ENCODE measurements at places on chromosomes 5 and 9. TPM values are rescaled to one million over a fixed set of nuclear protein-coding genes. Genes with fewer than 3 reads are reported as not detected.
A peak's percentile ranks its signal among the peaks of the same experiment; 100 is the strongest.

Gene TIMD4
- not detected for total RNA-seq

Gene SPATA9
- total RNA-seq = not detected

Gene C5orf15
- total RNA-seq = 58.5 TPM

Gene SHC3
- total RNA-seq = 1.1 TPM

DNA sequence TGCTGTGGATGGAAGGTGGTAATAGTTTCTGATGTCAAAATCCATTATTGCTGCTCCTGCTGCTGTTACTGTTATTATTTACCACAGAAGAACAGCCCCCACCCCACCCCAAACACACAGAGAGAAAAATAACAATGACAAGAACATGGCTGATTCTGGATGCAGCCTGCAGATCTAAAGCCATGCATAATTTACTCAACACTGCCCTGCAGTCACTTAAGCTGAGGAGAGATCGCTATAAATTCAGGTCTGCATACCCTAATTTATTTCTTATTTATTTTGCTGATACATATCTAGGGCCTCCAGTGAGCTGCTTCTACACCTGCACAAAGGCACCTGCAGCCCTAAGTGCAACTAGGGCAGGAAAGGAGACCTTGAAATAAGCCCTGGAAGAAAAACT, 132.0 kb downstream of the TRIM32 start:
- no peak for DNase-seq

DNA sequence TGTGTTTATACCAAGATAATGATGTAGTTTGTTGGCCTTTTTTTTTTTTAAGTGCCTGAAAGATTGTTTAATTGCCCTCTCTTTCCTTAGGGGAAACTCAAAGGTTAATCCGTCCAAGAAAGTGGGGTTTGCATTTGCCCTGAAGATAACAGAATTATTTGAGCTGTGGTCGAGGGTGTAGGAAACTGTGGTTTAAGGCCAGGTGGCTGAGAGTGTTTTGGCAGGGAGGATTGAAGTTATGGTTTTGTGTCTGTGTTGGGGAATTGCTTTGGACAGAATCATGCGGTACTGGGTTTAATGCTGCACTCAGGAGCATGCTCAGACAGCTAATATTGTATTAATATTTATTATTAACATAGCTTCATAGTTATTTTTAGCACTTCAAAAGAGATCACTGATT, 509.8 kb downstream of the EBF1 start:
- no peak for DNase-seq

DNA sequence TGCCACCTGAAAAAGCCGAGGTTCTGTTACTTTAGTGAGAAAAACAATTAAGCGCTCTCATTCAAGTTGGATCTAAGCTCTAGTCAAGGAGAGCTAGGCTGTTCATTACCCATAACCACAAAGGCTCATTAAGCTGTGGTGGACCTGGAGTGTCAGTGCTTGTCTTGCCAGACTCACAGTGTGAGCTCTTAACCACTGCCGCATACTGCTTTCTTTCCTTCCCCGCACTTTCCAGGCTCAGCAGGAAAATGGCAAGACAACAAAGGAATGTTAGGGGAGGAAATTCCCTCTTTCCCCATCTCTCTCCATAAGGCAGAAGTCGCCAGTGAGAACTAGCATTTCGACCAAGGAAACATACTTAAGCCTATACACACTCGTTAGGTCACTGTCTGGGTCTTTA, 467.3 kb downstream of the ENC1 start:
- DNase-seq = no peak

DNA sequence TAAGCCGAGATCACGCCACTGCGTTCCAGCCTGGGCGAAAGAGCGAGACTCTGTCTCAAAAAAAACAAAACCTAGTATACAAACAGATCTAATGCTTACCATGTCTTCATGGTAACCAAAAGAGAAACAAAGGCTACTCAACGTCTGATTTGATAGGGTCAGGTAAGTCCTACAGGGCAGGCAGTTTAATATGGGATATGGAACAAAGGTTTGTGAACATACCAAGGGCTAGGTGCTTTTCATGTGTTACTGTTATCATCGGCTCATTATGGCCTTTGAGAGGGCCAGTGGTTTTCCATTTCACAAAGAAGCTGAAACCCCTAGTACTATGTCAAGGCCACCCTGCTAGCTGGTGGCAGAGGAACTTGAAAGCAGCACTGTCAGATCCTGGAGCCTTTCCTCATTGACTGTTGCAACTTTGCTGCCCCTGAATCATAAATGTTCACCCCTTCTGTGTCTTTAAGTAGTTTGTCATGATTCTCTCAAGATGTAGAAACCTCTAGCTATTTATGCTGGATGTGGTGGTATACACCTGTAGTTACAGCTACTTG, 5.1 kb downstream of the IQGAP2 start:
- peak; percentile 32 for DNase-seq

DNA sequence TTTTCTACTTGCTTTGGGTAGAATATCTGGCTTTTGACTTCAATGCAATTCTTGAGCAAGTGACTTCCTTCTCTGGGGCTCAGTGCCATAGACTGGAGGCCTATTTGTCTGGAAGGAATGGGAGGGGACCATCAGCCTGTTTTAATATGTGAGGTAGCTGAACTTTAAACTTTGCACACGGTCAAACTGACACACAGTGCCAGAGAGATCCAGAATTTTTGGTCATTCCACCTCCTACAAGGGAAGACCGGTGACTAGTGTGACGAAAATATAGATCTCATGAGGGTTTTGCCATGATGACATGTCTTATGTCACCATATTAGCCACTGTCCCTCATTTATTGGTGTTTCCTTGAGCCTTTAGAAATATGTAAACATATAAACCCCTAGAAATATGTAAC, 44.6 kb upstream of the ZSWIM6 start:
- DNase-seq = no peak

- no peak for DNase-seq
Measured at GRCh38 chr5:176614805-176615478, 5.0 kb upstream of the GPRIN1 start.

DNA sequence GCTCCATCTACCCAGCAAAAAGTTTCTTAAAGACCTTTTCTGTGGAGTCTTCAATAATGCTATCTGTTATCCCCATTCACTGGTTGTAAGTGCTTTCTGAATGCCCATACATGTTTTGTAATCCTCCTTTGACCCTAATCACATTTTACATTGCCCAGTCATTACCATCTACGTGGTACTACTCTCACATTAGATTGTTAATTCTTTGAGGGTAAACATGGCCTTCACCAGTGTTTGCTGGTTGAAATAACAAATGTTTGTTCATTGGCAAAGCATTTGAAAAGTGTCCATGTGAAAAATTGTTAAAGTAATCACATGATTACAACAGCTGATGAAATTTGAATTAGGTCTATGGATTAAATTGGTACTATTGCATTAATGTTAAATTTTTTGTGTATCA, 31.8 kb downstream of the MEGF10 start:
- no peak for DNase-seq

DNA sequence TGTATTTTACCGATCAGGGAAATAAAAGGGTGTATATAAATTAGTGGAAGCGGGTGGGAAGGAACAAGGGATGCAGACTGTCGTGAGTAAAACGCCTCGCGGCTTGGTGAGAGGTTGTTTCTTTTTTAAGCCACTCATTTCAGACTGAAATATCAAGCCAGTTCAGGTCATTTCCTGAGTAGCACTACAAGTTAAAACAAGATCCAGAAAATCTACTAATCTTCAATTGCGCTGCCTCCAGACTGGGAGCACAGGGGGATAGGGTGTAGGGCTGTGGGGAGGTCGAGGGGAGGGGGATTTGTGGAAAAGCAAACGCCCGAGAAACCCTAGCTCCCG, 140.8 kb downstream of the TSSK1B start:
- DNase-seq = no peak

GRCh38 chr5:29894668-29895067, 1298.8 kb upstream of the CDH6 start:
- no peak for DNase-seq

GRCh38 chr5:145848854-145849253, 13.7 kb upstream of the PRELID2 start:
- DNase-seq = no peak

GRCh38 chr9:35114113-35114839, 1.4 kb downstream of the ATOSB start:
- peak; percentile 31 for DNase-seq

- DNase-seq = no peak
Measured at GRCh38 chr5:153421676-153422075, 68.8 kb upstream of the GRIA1 start.

DNA sequence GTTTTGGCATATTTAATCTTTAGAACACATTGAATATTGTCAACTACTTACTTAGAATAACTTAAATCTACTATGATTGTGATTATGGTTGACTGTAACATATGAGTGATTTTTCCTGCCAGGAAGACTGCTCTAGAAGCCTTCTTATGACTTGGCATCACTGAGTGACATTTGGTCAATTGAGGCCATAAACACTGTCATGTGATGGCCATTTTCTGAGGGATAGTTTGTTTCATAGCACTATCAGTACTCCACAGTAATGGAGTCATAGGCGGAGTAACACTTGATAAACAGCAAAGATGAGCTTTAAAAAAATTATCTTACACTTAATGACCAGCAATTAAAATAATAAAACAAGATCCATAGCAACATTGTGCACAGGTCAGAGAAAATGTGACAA, 31.0 kb downstream of the C9orf40 start:
- DNase-seq = no peak
